ENCODE measurements at places on chromosomes 12 and 14.
A peak's percentile ranks its signal among the peaks of the same experiment; 100 is the strongest.

GRCh38 chr14:40371011-40371410 is 938.8 kb upstream of the FBXO33 start:
- no peaks in the 10 kb centered on the region for H3K27me3 ChIP-seq
- no peak for DNase-seq
- H3K4me1 ChIP-seq: no peaks in the 10 kb centered on the region
- H3K4me3 ChIP-seq: no peak overlapping the region

- H3K4me1 ChIP-seq: no peaks in the 10 kb centered on the region
- no peak for DNase-seq
- H3K27me3 ChIP-seq: peaks cover 6% of the 10 kb centered on the region
- no peak overlapping the region for H3K27ac ChIP-seq
Measured at GRCh38 chr14:34250959-34251358, 211.1 kb downstream of the SPTSSA start.

DNA sequence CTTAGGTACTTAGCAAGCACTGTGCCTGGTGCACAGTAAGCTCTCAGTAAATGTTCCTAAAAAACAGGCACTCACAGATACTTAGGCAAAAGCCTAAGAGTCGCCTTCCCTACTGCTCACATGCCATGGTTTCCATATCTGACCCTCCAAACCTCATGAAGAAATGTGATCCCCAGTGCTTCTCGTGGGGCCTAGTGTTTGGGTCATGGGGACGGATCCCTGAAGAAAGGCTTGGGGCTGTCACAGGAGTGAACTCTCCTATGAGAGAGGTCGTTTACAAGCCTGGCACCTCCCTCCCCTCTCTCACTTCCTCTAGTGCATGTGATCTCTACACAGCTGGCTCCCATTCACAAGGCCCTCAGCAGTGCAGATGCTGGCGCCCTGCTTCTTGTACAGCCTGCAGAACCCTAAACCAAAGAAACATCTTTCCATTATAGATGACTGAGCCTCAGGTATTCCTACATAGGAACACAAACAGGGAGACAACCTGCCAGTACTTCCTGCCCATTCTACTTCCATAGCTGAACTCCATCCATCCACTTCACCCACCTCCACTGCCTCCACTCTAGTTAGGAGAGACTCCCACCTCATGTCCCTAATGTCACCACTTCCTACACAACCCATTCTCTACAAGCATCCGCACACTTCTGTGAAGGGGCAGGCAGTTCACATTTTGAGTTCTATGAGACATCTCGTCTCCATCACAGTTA is 2.9 kb downstream of the SLC15A4 start:
- peak; percentile 36 for DNase-seq
- peaks cover 57% of the 10 kb centered on the region for H3K4me1 ChIP-seq
- H3K27ac ChIP-seq: peak overlapping the region; percentile 39
- peaks cover 3% of the 10 kb centered on the region for H3K27me3 ChIP-seq
- no peak overlapping the region for H3K4me3 ChIP-seq

DNA sequence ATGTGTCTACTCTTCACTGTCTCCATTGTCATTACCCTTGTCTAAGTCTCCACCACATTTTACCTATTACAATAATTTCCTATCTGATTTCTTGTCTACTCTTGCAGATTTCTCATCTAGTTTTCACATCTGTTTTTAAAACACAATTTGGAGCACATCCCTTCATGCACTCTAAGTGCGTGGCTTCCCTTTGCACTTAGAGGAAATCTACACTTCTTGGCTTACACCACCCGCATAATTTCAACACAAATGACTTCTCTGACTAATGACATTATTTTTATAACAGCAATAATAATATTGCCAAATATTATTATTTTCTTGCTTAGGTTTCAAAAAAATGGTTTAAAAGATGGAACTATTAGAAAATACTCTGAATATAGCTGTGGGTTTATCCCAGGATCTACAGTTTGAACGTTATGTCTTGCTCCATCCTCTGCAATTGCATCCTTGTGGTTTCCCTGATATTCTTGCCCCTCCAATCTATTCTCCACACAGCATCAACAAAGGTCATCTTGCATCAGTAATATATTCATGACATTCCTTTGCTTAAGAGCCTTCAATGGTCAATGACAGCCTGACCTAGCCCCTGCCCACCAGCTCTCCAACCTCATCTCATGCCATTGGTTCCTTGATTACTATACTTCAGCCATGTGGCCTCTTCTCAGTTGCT is 153.7 kb downstream of the SLC25A21 start:
- H3K36me3 ChIP-seq: no peaks in the 10 kb centered on the region
- H3K27ac ChIP-seq: no peak overlapping the region
- DNase-seq: no peak
- H3K27me3 ChIP-seq: no peaks in the 10 kb centered on the region
- no peaks in the 10 kb centered on the region for H3K4me1 ChIP-seq

DNA sequence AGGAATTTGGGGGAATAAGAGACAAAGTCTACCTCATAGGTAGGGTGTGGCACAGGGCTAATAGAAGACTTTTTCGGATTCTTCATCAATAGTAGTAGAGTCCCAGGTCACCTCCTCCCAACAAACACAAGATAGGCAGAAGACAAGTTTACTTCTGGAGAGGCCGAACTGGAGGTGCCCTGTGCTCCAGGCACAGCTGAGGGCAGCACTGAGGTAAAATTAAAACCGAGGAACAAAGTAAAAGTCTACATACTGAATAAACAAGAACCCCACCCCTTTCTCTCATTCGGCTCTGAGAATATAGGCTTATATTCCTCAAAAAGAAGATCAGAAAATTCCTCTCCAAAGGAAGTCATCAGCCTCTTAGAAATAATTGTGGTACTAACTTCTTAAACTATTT is 161.5 kb downstream of the SEC23A start:
- H3K27me3 ChIP-seq: no peaks in the 10 kb centered on the region
- H3K27ac ChIP-seq: no peak overlapping the region
- H3K36me3 ChIP-seq: no peaks in the 10 kb centered on the region
- no peaks in the 10 kb centered on the region for H3K4me1 ChIP-seq
- no peak for DNase-seq

- H3K27me3 ChIP-seq: no peaks in the 10 kb centered on the region
- no peaks in the 10 kb centered on the region for H3K4me1 ChIP-seq
- H3K36me3 ChIP-seq: no peaks in the 10 kb centered on the region
Measured at GRCh38 chr12:28552251-28552970, 362.2 kb downstream of the CCDC91 start.

DNA sequence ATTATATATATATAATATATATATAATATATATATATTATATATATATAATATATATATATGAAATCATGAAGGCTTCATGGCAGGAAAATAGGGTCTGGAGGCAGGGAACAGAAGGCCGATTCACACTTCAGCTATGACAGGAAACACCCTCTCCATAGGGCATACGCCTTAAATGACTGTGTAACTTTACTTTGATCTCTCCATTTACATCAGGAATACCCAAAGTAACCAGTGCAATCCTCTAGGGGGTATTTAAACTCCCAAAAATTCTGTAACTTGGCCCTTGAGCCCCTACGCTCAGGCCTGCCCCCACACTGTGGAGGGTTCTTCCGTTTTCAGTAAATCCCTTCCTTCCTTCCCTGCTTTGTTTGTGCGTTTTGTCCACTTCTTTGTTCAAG is 40.4 kb upstream of the PPP2R5C start:
- H3K4me1 ChIP-seq: peaks cover 48% of the 10 kb centered on the region
- H3K27me3 ChIP-seq: no peaks in the 10 kb centered on the region
- no peak overlapping the region for H3K4me3 ChIP-seq
- no peak for DNase-seq
- H3K36me3 ChIP-seq: no peaks in the 10 kb centered on the region

- H3K36me3 ChIP-seq: no peaks in the 10 kb centered on the region
- no peak overlapping the region for H3K27ac ChIP-seq
- H3K27me3 ChIP-seq: peaks cover 16% of the 10 kb centered on the region
- DNase-seq: no peak
- H3K4me1 ChIP-seq: no peaks in the 10 kb centered on the region
- no peak overlapping the region for H3K4me3 ChIP-seq
Measured at GRCh38 chr14:103545219-103545914, 16.4 kb downstream of the TRMT61A start.

DNA sequence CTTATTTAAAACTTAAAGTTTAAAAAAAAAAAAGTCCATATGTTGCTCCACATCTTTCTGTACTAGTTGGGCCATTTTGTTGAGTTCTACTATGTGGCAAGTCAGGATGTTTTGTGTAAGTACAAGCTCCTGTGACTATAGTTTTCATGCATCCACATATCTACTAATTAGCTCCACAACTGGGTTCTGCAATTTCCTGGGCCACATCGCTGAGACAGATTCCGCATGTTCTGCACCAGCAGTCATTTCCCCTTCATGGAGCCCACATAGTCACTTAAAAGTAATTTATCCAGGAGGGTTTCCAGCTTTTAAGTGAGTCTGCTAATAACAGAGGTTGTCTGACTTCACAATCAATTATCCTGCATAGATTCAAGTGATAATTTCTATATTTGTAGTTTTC is 461.4 kb downstream of the ZFP36L1 start:
- DNase-seq: no peak
- peaks cover 2% of the 10 kb centered on the region for H3K36me3 ChIP-seq
- H3K27me3 ChIP-seq: no peaks in the 10 kb centered on the region
- H3K4me3 ChIP-seq: no peak overlapping the region
- H3K27ac ChIP-seq: no peak overlapping the region
- no peaks in the 10 kb centered on the region for H3K4me1 ChIP-seq

DNA sequence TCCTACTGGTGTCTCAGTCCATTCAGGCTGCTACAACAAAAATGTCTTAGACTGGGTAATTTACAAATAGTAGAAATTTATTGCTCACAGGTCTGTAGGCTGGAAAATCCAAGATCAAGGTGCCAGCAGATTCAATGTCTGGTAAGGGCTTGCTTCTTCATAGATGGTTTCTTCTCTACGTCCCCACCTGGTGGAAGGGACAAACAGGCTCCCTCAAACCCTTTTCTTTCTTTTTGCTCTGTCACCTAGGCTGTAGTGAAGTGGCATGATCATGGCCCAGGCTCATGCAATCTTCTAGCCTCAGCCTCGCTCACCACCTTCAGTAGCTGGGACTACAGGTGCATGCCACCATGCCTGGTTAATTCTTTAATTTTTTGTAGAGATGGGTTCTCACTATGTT is 106.8 kb upstream of the RPH3A start:
- H3K4me1 ChIP-seq: no peaks in the 10 kb centered on the region
- peaks cover 27% of the 10 kb centered on the region for H3K27me3 ChIP-seq
- no peak for DNase-seq
- no peak overlapping the region for H3K4me3 ChIP-seq
- no peak overlapping the region for H3K27ac ChIP-seq

DNA sequence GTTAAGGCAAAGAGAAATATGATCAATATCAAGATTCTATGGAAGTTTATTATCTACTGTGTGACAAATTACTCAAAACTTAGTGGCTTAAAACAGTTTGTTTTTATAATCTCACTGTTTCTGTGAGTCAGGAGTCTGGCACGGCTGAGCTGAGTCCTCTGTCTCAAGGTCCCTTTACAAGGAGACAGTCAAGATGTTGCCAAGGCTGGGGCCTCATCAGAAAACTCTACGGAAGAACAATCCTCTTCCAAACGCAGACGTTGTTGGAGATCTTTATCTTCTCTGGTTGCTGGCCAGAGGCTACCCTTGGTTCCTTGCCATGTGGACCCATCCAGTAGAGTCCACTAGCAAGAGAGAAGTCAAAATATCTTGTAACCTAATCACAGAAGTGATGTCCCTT is 100.6 kb upstream of the CCND2 start:
- no peak for DNase-seq
- H3K27ac ChIP-seq: no peak overlapping the region
- H3K4me1 ChIP-seq: peaks cover 32% of the 10 kb centered on the region
- peaks cover 3% of the 10 kb centered on the region for H3K27me3 ChIP-seq

GRCh38 chr12:30911207-30911606 is 15.3 kb upstream of the TSPAN11 start:
- H3K4me1 ChIP-seq: no peaks in the 10 kb centered on the region
- H3K27me3 ChIP-seq: peaks cover 4% of the 10 kb centered on the region
- no peak for DNase-seq
- H3K27ac ChIP-seq: no peak overlapping the region
- H3K36me3 ChIP-seq: no peaks in the 10 kb centered on the region
- H3K4me3 ChIP-seq: no peak overlapping the region

DNA sequence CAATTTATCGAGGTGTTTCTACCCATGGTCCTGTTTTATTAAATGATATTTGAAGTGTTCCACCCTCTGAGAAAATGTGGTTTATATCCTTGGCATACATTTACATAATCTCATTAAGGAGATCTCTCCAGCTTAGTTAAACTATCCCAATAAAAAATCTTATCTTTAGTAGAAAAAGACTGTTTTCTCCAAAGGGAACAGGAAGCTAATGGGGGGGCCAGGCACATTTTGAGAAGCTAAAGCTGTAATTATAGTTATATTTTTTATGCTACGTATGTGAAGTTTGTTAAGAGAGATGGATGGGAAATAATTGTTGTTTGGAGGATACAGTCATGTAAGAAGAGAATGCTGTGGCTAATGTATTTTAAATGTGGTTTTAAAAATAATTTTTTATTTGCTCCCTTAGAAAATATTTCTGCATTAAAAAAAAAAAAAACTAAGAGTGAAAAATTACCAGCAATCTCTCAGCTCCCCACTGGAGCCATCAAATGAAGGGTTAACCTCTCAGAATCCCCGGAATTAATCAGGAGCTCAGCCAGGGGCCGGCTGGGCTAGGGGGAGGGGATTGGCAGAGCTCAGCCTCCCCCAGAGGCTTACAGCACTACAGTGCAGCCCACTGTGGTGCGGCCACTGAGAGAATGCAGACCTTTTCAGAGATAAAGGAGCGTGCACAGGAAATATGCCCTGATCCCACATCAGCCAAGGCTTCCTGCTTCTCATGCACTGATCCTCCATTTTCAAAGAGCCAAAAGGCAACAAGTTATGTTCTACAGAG is 185.8 kb downstream of the EGLN3 start:
- H3K36me3 ChIP-seq: no peaks in the 10 kb centered on the region
- DNase-seq: no peak
- no peaks in the 10 kb centered on the region for H3K27me3 ChIP-seq

GRCh38 chr12:70290116-70290515 is 46.9 kb downstream of the CNOT2 start:
- H3K4me3 ChIP-seq: no peak overlapping the region
- H3K36me3 ChIP-seq: peaks cover 37% of the 10 kb centered on the region
- peaks cover 4% of the 10 kb centered on the region for H3K4me1 ChIP-seq
- H3K27me3 ChIP-seq: no peaks in the 10 kb centered on the region
- DNase-seq: no peak

DNA sequence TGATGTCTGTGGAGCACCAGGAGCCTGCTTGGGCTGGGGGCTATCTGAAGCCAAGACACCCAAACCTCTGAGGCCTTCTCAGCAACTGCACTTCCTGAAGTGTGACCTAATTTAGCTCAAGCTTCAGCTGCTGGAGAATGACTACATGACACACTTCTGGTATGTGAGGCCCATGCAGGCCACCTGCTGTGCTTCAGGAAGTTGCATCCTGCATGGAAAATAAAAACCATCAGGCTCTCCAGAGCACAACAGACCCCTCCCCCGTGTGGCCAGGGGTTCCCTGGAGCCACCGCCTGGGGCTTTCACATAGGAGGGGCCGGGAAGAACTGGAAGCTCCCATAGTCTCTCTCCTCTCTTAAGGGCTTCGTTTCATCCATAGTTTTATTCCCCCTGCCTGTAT is 217.7 kb downstream of the SLC15A4 start:
- no peak overlapping the region for H3K27ac ChIP-seq
- H3K4me1 ChIP-seq: no peaks in the 10 kb centered on the region
- H3K36me3 ChIP-seq: no peaks in the 10 kb centered on the region
- no peak overlapping the region for H3K4me3 ChIP-seq
- H3K27me3 ChIP-seq: no peaks in the 10 kb centered on the region
